ENCODE measurements at places on chromosomes 7 and 10.
A peak's percentile ranks its signal among the peaks of the same experiment; 100 is the strongest.

DNA sequence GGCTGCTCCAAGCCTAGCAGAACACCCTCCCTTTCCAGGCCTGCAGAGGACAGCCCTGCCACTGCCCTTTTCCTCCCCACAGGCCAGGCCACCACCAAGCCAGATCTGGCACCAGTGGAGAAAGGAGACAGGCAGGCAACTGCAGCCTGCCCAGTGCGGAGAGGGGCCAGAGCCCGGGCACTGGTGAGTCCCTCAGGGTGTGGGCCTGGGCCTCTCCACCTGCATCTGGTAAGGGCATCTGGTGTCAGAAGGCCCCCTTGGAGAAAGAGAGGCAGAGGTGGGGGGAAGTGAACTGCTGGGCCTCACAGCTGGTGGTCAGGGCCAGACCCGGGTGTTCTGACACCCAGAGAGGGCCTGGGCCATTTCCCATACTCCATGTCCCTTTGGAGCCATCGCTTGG lies 27.9 kb downstream of the ZNF783 start:
- DNase-seq: no peak

GRCh38 chr10:52197098-52197497 lies 117.0 kb upstream of the DKK1 start:
- DNase-seq: no peak

GRCh38 chr10:67506083-67506756 lies 189.8 kb downstream of the CTNNA3 start:
- no peak for DNase-seq

- no peak for DNase-seq
These were observed 195.1 kb upstream of the HABP2 start for GRCh38 chr10:113357681-113358300.

DNA sequence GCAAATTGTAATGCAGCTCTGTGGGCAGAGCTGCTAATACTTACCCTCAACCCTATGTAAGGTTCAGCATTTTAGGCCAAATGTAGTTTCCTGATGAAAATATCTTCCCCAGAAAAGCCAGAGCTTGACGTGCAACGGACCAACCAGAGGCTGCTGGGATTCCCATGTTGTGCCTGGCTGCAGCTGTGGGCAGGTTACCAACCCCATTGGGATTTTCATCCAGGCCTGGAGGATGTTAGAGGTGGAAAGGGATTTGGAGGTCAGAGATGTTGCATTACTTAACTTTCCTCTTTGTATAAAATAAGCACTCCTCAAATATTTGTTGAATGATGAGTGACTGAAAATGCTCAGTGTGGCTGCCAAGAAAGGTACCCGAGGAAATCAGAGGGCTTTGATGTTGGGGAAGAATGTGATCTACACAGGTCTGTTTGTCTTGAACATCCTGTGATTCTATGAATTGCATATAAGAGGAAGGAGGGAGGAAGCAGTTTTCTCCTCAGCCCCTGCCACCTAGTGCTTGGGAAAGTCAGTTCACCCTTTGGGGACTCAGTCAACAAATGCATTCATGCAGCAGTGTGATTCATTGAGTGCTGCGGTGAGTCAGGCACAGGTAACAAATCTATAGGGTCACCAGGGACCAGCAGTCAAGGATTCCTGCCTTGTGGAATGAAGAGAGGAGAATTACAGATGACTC lies 487.2 kb downstream of the RPS24 start:
- no peak for DNase-seq

GRCh38 chr7:36978461-36978860 lies 254.2 kb upstream of the AOAH start:
- DNase-seq: no peak

- no peak for DNase-seq
These were observed 47.1 kb upstream of the DYNC1I1 start for GRCh38 chr7:95725205-95725604.

DNA sequence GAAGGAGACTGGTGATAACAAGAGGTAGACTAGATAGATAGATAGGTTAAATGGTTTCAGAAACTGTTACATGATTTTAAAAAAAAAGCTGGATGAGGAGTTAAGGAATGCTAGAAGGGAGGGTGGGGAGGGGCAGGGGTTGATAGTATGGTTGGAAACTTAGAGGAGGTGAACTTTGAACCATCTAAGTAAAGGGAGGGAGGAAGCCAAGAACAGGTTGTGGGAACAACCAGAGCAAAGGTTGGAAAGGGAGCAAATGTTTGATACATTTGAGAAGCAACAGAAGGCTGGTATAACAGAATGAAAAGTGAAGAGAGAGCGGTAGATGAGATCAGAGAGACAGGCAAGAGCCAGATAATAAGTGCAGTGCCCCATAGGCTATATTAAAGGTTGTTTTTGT lies 224.8 kb downstream of the FOXP2 start:
- no peak for DNase-seq

GRCh38 chr10:97336006-97336405 lies 1.5 kb upstream of the FRAT2 start:
- no peak for DNase-seq

DNA sequence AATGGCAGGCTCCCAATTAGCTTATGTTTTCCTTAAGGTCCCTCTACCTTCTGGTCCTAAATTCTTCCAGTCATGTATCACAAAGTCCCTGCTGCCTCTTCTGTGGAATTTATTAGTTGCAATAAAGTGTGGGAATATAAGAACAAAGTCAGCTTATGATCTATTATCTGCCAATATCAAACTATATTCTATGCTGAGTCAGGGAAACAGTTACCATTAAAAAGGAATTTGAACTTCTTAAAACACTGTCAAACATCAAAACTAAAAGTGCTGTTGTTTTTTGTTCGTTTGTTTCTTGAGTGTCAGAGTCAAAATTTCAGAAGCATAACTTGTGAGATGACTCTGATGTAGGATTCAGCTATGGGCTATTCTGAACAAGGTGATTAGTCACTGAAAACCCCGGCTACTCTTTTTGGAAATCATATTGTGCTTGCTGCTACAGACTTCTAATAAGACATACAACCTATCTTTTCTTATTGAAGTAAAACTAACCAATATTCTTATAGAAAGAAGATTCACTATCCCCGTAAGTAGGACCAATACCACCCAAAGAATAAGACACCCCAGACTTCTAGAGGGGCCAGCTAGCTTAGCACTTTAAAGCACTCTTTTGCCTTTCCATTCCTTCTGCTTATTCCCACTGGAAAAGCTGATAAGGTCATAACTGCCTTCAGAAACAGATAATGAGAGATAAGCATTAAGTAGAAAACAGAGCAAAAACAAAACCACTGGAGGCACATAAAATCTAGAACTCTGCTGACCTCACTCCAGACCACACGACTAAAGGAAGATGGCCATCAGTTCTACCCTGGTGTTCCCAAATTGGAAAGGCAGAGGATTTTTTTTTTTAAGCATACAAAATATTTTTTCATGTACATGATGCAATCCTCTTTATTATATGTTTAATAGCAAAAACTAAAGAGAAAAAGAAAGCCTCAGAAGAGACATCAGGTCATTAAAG lies 370.6 kb downstream of the PARD3 start:
- no peak for DNase-seq

- no peak for DNase-seq
These were observed 27.8 kb downstream of the SLC26A5 start for GRCh38 chr7:103418241-103418640.

DNA sequence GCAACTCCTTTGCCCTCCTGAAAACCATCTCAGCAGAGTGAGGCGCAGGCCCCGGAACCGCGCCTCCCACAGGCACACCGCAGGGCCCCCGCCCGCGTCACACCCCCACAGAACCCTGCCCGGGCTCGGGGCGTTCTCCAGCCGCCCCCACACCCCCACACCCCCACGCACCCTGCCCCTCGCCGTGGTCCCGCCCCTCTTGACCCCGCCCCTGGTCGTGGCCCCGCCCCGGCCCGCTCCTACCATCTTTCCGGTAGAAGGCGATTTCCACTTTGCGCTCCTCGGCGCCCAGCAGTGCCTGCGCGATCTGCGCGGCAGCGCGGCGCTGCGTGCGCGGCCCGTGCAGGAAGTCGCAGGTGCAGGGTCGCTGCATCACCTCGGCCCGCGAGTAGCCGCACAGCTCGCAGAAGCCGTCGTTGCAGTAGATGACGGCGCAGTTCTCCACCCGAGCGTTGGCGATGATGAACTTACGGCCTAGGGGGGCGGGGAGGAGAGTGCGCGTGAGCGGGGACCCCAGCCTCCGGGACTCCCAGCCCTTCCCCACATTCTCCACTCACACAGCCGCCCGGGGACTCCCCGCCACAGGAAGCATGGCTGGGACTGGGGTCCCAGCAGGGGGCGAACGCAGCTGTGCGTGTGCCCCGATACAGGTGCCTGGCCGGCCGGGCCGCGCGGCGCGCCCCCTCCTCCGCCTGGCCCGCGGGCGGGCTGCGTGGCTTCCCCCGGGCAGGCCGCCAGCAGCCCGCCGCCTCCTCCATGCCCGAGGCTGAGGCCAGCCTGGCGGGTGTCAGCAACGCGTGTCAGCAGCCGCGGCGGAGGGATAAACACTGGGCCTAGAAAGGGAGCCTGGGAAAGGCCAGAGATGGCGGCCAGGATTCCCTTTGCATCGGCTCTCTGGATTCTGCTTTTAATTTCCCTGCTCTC lies 3.4 kb downstream of the KCNH2 start:
- peak; percentile 86 for DNase-seq

- no peak for DNase-seq
These were observed 200.8 kb downstream of the ADRA2A start for GRCh38 chr10:111277661-111278060.

- DNase-seq: no peak
These were observed 221.2 kb downstream of the CELF2 start for GRCh38 chr10:11238893-11239292.

DNA sequence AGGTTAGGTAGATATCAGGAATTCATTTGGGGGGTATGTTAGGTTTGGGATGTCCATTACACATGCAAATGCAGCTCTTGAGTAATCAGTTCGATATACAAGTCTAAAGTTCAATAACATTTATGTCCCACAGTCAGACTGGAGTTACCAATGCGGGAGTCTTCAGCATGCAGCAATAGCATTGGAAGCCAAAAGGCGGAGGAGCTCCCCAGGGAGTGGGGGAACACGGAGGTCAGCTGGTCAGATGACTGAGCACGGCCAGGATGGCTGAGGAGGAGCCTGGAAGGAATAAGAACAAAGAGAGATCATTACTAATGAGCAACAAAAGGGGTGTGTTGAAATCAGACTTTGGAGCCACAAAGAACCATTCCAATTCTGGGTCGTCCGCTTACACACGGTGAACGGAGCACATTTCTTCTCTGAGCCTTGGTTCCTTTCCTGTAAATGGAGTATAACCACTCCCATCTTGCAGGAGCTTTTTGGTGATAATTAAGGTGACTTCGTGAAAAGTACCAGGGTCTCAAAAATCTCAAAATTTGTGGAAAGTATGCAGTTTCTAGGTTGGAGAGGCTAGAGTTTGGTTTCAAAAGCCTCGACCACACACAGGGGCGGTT lies 478 bp upstream of the ZNF22 start:
- no peak for DNase-seq

DNA sequence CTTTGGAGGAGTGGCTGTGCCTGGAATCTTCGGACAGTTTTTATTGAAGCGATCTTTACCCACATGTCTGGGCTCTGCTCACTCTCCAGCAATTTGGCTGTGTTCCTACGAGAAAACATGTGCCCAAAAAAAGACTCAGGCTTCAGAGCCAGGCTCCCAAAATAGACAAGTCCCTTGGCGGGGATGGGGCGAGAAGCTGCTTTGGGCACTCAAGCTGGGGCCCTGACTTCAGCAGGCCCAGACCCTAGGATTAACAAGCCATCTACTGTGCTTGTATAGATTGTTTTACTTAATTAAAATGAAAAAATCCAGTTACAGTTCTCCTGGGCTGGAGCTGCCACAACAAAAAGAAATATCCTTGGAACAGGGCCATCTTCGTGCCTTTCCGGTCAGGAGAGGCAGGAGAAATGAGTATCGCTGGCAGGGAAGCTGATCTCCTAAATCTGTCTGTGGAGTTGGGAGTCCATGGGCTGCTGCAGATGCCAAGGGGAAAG lies 51.4 kb upstream of the PDCD4 start:
- DNase-seq: no peak

DNA sequence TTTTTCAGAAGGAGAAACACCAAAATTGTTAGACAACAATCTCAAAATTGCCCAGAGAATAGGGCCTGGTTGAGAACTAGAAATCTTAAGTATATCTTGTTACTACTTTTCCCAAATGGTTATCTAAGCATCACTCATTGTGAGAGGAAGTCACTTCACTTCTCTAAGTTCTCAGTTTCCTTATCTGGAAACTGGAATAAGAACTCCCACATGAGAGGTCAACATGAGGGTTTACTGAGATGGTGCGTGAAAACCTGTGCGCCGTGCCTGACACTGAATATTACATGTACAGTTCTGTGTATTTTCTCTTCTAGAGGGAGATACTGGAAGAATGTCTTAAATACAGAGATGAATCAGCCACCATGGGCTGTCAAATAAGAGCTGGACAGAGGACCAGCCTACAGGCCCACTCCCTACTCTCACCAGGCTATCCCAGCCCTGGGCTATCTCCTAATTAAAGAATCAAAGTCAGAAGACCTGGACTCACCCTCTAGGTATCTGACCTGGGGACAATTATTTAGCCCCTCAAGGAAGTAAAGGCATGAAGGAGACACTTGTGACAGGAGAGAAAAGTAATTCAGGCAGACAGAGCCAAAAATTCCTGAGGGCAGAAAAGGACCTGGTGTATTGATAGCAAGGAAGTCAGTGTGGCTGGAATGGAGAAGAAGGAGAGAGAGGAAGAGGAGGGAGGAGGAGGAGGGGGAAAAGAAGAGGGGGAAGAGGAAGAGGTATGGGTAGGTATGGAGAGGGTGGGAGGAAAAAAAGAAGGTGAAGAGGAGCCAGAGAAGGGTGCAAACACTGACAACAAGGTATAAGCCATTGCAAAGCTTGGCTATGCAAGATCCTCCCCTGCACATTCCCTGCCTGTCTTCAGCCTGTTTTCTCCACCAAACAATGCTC lies 44.9 kb downstream of the CCDC71L start:
- no peak for DNase-seq

- DNase-seq: no peak
These were observed 41.7 kb downstream of the MKLN1 start for GRCh38 chr7:131369354-131369753.

DNA sequence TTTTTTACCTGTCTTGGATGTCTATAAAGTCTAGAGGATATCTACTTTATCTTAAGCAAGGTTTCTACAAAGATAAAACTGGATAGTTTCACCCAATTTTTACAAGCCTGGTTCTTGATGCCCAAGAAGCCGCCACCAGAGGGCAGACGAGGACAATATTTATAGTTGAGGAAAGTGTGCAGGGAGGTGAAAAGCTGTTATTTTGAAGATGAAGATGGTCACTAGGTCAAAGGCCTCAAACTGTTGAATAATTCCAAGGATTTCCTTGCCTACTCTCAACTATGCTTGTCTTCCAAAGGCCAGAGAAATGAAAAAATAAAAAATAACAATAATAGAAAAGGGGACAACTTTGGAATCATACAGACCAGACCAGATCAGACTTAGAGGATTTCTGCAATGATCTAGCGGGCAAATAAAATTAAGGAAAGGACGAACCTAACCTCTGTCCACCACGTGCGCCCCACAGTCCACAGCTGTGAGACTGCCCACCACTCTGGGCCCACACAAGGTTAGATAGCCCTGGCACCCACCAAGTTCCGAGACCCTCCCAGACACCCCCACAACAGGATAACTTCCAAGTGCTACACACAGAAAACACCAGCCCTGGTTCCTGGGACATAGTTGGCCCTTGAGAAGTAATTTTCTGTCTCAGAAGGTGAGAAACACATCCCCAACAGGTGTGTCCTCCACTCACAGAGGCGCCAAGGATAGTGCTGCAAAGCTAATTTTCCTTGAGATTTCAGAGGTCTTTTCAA lies 2.8 kb downstream of the PKD1L1 start:
- DNase-seq: peak; percentile 71
